ENCODE measurements at places on chromosomes 12 and 14.

DNA sequence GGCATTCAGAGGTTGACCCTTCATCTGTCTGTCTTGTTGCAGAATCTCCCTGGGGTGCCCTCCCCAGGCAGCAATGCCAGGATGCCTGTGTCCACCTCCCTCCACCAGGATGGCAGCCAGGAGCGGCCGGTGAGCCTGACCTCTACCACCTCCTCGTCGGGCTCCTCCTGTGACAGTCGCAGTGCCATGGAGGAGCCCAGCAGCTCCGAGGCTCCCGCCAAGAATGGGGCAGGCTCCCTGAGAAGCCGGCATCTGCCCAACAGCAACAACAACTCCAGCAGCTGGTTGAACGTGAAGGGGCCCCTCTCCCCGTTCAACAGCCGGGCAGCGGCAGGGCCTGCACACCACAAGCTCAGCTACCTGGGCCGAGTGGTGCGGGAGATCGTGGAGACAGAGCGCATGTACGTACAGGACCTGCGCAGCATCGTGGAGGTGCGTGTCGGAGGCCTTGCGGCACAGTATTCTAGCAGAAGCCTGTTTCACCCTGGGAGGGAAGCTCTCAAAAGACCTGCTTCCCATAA is 23.4 kb downstream of the PLEKHG3 start:
- DNase-seq = no peak

DNA sequence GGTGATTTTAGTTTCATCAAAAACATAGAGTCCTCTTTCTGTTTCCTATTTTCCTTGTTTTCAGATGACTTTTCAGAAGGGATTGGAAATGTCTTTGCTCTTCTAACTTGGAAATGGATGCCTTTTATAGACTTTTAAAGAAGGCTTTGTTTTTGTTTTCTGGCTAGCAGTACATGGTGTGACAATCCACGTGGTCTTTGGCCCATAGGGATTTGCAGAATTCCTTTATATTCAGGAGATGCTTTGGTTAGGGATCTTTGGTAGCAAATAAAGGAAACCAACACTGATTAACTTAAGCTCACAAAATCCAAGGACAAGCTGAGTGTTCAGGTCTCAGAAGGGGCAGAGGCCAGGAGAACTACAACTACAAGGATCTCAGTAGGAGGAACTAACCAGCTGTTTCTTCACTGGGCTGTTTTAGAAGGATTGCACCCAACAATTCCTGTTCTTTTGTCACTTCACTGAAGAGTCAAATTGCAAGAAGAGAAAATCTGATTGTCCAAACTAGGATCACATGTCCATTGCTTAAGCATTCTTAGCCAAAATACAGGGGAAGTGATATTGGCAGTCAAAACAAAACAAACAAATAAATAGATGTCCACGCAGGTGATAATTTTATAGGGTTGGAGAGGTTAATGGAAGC is 58.6 kb upstream of the MANSC4 start:
- DNase-seq = no peak

- no peak for DNase-seq
Observed at GRCh38 chr12:21529456-21529855, 3.4 kb downstream of the SPX start.

DNA sequence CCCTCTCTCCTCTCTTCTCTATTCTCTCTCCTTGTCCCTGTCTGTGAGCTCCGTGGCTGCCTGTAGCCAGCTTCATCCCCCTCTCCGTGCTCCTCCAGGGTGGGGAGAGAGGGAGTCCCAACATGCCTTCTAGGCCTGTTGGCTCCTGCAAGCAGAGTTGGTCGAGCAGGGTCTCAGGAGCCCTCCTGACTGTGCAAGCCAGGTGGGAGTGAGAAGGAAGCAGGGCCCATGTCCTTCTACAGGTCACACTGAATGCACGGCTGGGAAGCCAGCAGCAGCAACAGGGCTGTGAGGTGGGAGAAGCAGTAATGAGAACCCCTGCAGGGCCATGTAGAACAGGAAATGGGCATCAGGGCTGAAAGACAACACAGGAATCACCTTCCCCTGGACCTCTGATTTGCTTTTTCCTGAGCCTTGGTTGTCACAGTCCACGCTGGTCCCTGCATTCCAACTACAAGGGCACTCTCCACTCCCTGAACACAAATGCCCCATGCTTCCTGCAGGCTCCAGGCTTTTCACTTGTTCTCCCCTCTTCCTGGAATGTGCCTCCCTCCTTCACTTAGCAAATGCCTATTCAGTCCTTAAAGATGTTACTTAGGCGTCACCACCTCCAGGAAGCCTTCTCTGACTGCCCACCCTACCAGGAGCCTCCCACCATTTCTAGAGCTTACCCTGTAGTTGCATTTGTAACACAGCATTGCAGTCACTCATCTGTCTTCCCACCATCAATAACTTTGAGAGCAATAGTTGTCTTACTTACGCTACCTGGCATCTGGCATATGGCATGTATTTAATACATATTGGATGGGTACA is 51.2 kb downstream of the TSPAN11 start:
- no peak for DNase-seq

DNA sequence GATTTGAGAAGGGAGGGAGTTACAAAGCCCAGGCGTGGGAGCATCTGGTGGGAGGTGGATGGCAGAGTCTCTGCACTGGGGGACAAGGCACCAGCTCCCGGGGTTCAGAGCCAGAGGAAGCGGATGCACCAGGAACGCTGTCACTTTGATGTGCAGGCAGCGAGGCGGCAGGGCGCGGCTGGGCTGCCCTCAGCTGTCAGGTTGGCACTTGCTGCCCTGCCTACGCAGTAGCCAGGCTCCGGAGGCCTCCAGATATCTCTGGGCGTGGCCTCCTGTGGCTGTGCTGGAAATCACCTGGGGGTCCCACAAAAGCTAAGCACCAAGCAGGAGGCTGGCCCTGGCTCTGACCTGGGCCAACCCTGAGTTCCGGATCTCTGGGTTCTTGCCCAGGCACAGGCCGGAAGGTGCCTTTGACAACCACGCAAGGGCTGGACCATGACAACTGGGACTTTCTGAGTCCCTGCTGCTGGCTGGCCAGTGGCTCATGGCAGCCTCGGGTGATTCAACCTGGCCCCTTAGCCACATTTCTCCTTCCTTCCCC is 62.1 kb upstream of the MAP1LC3B2 start:
- no peak for DNase-seq

GRCh38 chr14:90301668-90302090 is 30.1 kb downstream of the NRDE2 start:
- peak; percentile 22 for DNase-seq

- no peak for DNase-seq
Observed at GRCh38 chr12:51621156-51621922, 30.3 kb downstream of the SCN8A start.

- DNase-seq = no peak
Observed at GRCh38 chr14:22614240-22614799, 16.2 kb downstream of the ABHD4 start.

GRCh38 chr12:96352161-96352835 is 47.9 kb downstream of the CDK17 start:
- DNase-seq = no peak

- no peak for DNase-seq
Observed at GRCh38 chr14:62665286-62665685, 380.0 kb downstream of the KCNH5 start.

Measured in naive thymus-derived CD8-positive, alpha-beta T cell (primary cell).